ENCODE measurements at places on chromosomes 3 and 15.

DNA sequence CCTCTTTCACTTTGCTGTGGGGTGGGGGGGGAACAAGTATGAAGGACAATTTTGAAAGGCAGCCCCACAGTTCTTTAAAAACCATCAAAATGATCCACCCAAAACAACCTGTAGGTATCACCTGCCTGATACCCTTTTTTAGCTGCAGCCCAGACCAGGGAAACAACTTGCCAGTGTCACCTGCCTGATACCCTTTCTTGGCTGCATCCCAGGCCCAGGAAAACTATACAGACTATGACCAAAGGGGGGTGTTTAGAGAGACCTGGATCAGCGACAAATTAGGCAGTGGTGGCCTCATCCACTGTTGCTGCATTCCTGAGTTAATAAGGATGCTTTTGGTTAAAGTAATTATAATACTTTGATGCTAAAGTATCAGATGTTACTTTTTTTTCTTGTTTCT, 122.0 kb downstream of the VPS13C start:
- DNase-seq = no peak

- no peak for DNase-seq
Observed at GRCh38 chr15:74343797-74344127, 23.7 kb downstream of the CYP11A1 start.

DNA sequence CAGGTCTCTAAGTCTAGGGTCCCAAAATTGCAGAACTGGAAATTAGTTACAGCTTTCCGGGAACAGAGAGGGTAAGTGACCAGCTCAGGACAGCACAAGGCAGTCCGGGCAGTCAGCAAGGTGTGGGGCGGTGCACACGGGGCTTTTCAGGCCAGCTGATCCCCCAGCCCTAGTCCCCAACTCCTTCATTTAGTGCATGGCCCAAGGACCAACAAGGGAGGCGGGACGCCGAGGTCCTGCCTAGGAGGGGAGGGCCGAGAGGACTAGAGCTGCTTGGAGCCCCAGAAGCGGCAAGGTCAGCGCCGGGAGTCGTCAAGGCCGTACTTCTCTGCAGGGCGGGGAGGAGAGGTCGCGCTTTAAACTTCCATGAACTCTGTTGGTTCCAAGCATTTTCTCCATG, 2.0 kb upstream of the PDE8A start:
- DNase-seq = no peak

DNA sequence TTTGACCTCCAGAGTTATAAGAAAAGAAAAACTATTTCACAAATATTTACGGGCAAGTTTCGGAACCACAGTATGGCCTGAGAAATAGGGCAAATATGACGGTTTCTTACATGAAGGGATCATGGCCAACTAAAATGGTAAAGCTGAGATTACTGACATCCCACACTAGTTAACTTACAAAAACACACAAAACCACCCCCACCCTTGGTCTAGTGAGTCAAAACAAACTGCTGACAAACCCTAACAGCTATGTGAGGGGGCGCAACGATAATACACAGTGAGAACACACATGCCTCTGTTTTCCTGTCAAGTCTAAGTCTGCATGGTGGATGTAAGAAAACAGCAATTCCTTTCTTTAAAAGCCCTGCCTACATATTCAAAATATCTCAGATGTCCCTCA, 32.3 kb downstream of the CBLB start:
- DNase-seq = no peak

- DNase-seq = no peak
Observed at GRCh38 chr3:118559286-118559685, 475.4 kb downstream of the IGSF11 start.

DNA sequence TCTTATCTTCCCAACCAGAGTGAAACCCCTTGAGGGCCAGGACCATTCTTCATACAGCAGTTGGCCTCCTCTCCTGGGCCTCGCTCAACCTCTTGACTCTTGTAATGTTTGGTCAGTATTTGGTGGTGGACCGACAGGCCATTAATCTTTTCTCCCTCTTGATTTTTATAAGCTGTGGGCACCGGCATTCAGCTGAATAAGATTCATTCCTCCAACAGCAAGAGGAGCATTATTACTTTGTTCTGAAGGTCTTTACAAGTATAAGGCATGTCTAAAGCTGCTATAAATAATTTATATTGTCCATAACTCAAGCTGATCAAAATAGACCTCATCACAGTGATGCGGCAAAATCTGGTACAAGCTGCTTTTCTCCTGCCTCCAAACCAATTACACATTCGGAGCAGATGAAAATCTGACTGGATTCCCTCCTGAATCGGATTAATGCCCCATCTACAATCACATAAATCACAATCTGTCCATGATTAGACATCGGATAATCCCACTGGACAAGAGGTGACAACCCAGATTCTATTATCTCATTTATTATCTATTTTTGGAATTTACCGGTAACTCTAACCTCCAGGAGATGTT, 8.4 kb upstream of the ISL2 start:
- no peak for DNase-seq

- no peak for DNase-seq
Observed at GRCh38 chr3:46763178-46763577, 45.5 kb upstream of the PRSS50 start.

- DNase-seq = no peak
Observed at GRCh38 chr3:63056932-63057331, 181.7 kb upstream of the CADPS start.

GRCh38 chr15:58077427-58077826, 11.9 kb upstream of the ALDH1A2 start:
- DNase-seq = no peak

- no peak for DNase-seq
Observed at GRCh38 chr3:11618904-11619303, 24.8 kb downstream of the VGLL4 start.

DNA sequence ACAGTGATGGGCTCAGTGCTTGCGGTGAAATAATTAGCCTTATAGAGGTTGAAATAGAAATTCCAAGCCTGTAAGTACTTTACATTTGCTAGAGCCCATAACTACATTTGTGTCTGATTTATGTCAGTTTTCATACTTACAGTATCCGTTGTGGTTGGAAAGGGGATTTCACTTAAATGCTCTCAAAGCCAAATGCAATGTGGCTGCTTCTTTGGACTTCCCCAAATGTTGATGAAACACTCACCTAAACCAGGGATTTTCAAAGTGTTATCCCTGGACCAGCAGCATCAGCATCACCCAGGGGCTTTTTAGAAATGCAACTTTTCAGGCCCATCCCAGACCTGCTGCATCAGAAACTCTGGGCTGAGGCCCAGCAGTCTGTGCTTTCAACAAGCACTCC, 378.7 kb downstream of the MCTP2 start:
- DNase-seq = no peak

GRCh38 chr15:23616536-23616935, 31.1 kb downstream of the MAGEL2 start:
- no peak for DNase-seq

DNA sequence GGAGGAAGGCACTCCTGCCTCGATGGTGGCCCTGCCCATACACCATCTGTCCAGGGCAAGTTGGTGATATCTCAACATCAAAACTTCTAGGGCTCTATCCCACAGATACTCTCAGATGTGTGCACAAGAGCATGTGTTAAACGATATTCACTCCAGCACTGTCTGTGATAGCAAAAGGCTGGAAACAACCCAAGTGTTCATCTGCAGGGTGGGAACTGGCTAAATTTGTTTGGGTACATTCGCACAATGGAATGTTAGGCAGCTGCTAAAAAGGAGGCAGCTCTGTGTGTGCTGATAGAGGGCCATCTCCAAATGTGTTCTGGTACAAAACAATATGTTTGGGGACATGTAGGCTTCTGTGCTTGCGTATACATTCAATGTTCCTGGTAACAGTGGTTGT, 19.8 kb downstream of the IGDCC4 start:
- no peak for DNase-seq

DNA sequence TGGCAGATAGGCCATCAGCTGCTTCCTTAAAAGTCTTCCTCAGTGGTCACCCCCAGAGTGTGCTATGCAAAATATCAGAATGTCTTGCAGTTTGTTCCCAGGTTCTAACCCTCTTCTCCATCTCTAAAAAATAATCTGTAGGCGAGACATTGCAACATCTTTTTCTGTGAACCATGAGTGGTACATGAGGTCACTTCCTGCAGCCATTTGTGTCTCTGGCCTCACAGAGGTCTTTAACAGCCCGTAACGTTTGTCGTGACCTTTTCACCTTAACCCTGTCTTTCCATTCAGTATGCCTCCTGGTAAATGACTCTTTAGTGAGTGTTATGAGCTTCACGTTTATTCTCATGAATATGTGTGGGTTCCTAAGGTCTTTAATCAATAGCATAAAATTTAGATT, 145.4 kb downstream of the KLHL25 start:
- no peak for DNase-seq

DNA sequence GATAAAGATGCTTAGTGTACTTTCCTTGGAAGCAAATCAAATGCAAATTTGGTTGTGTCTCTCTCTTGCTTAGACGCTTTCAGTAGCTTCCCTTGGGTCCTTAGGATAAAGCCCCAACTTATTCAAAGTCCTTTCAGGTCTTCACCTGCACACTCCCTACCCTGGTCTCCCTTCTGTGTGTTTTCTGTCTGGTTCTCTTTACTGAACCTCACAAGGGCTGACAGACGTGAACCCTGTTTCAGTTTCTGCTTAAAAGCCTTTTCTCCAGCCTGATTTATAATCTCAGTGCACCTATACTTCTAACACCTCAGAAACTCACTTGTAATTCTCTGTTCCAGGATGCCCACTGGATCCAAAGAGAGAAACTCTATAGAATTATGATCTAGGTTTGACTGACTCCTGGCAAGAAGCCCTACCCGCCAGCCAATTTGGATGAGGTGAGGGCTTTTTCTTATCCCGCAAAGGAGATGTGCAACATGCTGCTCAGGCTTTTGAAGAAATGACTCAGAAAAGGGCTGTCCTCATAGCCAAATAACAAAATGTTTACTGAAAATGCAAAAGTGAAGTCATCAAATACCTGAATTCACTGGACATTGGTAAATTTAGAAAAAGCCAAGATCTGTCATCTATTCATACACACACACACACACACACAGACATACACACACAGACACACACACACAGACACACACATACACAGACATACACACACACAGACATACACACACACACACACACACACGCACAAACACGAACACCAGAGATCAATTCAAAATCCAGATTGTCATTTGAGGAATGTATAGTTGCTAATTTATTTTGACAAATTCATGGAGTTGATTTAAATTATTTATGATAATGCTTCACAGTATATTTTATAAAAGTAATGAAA, 102.4 kb upstream of the EOMES start:
- DNase-seq = no peak

GRCh38 chr3:115062009-115062408, 85.1 kb downstream of the ZBTB20 start:
- DNase-seq = peak; percentile 72

DNA sequence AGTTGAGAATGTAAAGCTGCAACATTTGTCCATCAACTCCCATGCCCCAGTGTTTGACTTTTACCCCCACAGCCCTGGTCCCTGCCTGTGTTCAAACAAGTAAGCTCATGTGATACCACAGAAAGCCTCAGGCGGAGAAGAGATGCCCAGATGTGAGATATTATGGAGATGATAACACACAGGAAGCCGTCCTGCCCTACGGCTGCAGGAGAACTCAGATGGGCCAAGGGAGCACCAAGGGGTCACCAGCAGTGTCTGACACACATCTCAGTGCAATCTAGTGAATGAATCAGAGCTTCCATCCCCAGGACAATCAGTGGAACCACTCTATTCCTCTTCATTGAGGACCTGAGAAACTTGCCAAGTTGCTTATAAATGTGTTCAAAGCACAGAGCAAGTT, 14.0 kb upstream of the SPINK8 start:
- DNase-seq = no peak

GRCh38 chr3:44771424-44772098, 10.0 kb downstream of the KIF15 start:
- DNase-seq = no peak

DNA sequence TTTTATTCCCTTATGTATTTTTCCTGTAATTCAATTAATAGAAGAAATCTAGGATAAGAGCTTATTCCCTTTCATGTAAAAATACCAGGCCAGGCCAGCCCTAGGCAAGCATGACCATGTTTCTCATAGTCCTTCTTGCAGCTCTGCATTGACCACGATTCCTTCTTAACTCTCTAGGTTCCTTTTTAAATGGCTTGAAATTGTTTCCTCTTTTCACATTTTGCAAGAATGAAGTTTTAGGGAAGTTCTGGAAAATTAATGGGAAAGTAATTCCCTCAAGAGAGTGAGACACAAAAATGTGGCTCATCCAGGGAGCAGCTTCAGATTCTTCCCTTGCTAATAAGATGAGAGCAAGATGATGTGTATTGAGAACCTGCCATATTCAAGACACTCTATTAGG, 116.5 kb upstream of the FGF7 start:
- no peak for DNase-seq

DNA sequence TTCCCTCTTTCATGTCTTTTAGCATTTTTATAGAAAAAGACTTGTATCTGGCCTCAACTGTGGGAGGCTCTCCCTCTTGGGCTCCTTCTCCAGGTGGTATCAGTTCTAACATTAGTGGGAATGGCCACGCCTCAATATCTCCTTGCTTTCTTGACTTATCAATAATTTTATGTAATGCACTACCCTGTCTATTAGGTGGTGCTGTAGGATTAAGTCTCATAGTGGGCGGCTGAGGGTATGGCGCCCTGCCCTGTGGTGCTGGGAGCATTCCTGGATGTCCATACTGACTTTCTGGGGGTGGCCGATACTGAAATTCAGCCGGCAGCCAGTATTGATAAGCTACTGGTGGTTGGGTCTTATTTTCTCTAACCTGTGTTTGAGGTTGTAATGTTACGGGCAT, 8.7 kb upstream of the RPUSD3 start:
- DNase-seq = no peak

- no peak for DNase-seq
Observed at GRCh38 chr3:107679921-107680320, 157.2 kb downstream of the BBX start.

GRCh38 chr15:87760547-87761314, 495.8 kb downstream of the NTRK3 start:
- no peak for DNase-seq

DNA sequence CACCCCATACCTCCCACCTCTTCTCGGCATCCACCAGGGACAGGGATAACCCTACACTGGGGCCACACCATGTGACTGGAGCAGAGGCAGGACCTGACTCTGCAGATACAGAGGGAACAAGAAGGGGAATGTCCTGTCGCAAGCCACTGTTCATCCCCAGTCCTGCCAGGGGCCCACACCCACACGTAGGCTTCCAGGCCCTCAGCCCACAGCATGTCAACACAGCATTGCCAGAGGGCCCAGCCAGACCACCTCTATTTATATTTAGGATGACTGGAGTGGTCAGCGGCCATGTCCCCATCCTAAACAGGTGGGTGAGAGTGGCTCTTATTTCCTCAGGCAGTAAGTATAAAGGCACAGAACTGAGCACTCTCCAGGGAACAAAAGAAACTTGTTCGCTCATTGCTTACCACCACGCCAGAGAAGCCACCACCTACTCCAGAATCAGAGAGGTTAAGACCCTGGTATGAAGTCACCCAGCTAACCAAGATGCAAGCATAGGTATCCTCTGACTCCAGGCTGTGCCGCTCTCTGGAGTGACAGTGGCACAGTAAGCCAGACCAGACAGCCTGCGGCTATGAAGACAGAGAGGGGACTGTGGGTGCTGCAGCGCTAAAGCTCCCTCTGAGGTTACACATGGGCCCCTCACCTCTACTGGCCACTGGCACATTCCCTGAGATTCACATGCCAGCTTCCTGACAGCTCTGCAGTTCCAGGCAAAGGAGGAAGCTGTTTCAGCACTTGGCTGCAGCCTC, 67.9 kb downstream of the LRIG1 start:
- no peak for DNase-seq
